Posterior vena cava (tissue), 2 donors: ENCODE measurements at places on chromosomes 2 and 18. TPM values are rescaled to one million over a fixed set of nuclear protein-coding genes. Genes with fewer than 3 reads are reported as not detected.

DHRS9 gene
- total RNA-seq = 0.93 TPM

C1QL2 gene
- total RNA-seq = not detected

SLC19A3 gene
- total RNA-seq = 2.4 TPM

PKDCC gene
- total RNA-seq = 169 TPM

HNRNPLL gene
- 55.6 TPM for total RNA-seq

CHRND gene
- not detected for total RNA-seq

ZAP70 gene
- total RNA-seq = 2.8 TPM

PXDN gene
- 85.8 TPM for total RNA-seq

GBX2 gene
- total RNA-seq = not detected

PROKR1 gene
- not detected for total RNA-seq

TRIM54 gene
- total RNA-seq = 0.32 TPM

DYNAP gene
- not detected for total RNA-seq

TLX2 gene
- total RNA-seq = not detected

SPATA3 gene
- total RNA-seq = not detected

SPHKAP gene
- total RNA-seq = 1.1 TPM

UCN gene
- 0.95 TPM for total RNA-seq

PLA2R1 gene
- 11.7 TPM for total RNA-seq

SH3RF3 gene
- total RNA-seq = 10.1 TPM

ANKRD29 gene
- total RNA-seq = 16.7 TPM

GKN2 gene
- not detected for total RNA-seq

TYW5 gene
- total RNA-seq = 5.7 TPM

RTP5 gene
- 0.10 TPM for total RNA-seq

PTH2R gene
- 0.46 TPM for total RNA-seq

NEUROD1 gene
- not detected for total RNA-seq

MOGAT1 gene
- total RNA-seq = not detected

SP140 gene
- total RNA-seq = 2.3 TPM

LYPD1 gene
- total RNA-seq = 0.33 TPM

UGT1A5 gene
- not detected for total RNA-seq

CCDC148 gene
- total RNA-seq = 0.79 TPM

SDC1 gene
- 1.2 TPM for total RNA-seq

NTSR2 gene
- not detected for total RNA-seq

ANKRD44 gene
- total RNA-seq = 21.2 TPM

RSAD2 gene
- total RNA-seq = 6.9 TPM

SAP130 gene
- 17.2 TPM for total RNA-seq
